Caki2 (cell line): ENCODE measurements at places on chromosomes 3 and 15. TPM values are rescaled to one million over a fixed set of nuclear protein-coding genes. Genes with fewer than 3 reads are reported as not detected.

GRCh38 chr15:40155270-40155910, 5.5 kb upstream of the BUB1B start:
- no peak for DNase-seq

The HIGD2B gene
- total RNA-seq, result not detected in 2 replicates

The CASR gene
- not detected in 2 replicates for total RNA-seq

GRCh38 chr3:166123576-166123975, 286.4 kb upstream of the BCHE start:
- no peak for DNase-seq

The MINAR1 gene
- 0.51 and 1.3 TPM in 2 replicates for total RNA-seq

The GOLGA8S gene
- total RNA-seq, result 0.32 TPM in 1 of 2 replicates, not detected in the other

DNA sequence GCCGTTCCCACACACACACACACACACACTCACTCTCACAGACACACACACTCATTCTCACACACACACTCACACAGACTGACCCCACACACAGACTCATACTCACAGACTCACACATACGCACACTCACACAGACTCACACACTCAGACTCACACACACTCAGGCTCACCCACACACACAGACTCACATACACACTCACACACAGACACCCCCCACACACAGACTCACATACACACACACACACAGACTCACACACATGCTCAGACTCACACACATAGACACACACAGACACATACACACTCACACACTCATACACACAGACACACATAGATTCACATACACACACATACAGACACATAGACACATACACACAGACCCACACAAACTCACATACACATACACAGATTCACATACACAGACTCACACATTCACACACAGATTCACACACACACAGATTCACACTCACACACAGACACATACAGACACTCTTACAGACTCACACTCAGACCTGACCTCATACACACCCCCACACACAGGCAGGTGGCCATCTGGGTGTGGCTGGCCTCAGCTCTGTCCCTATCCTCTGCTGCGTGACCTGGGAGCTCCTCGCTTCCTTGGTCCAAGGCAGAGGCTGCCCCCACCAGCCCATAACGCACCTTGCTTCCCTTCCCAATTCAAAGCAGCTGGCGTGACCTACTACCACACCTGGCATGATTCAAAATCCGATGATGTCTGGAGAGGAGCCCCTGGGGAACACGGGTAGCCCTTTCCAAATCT, 1.9 kb downstream of the C3orf22 start:
- no peak for DNase-seq

- DNase-seq, result peak; percentile 42
These were observed 424.1 kb upstream of the TPM1 start for GRCh38 chr15:62618432-62618831.
